GF-D8 (cell line): ENCODE measurements at places on chromosomes 7 and 10.

DNA sequence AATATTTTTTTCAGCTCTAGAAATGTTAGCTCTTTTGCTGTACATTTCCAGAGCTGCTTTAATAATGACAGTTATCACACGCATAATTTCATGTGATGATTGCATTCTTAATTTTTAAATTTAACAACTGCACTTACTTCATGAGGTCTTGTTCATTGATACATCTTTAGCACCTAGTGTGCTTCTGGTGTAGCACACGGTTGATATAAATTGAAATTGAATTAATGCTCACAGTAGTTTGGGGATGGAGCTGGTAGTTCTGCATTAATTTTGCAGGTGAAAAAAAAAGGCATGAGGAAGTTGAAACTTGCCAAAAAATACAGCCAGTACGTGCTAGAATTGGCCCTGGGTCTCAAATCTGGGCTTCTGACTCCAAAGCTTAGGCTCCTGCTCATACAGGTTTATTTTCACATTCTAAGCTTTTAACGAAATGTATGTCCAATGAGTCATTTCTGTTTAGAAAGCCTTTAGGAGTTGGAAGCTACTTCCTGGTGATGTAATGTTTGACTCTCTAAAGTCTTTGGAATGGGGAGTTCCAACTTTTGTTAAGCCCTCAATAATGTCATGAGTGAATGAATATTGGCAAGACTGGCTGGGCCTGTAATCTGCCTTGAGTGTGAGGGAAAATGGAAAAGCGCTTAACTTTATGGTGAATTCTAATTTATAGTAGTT lies 62.5 kb downstream of the DAGLB start:
- no peak for DNase-seq

GRCh38 chr10:26048756-26049155 lies 114.7 kb downstream of the MYO3A start:
- DNase-seq = no peak

DNA sequence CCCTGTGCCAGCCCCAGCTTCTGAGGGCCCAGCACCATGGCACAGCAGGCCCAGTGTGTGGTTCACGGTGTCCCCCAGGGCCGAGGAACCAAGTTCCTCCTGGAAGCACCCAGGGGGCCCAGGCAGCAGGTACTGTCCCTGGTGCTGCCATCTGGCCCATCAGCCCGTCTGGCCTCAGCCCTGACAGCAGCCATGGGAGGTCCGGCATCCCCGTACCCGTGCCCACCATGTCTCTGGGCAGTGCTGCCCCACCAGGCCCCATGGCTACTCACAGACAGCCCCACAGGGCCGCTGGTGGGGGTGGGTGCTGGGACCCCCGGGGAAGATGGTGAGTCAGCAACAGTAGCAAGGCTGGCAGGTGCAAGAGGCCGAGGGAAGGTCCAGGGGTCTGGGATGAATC lies 32.8 kb downstream of the STK32C start:
- no peak for DNase-seq

- no peak for DNase-seq
Measured at GRCh38 chr7:137682596-137682995, 164.2 kb downstream of the DGKI start.

DNA sequence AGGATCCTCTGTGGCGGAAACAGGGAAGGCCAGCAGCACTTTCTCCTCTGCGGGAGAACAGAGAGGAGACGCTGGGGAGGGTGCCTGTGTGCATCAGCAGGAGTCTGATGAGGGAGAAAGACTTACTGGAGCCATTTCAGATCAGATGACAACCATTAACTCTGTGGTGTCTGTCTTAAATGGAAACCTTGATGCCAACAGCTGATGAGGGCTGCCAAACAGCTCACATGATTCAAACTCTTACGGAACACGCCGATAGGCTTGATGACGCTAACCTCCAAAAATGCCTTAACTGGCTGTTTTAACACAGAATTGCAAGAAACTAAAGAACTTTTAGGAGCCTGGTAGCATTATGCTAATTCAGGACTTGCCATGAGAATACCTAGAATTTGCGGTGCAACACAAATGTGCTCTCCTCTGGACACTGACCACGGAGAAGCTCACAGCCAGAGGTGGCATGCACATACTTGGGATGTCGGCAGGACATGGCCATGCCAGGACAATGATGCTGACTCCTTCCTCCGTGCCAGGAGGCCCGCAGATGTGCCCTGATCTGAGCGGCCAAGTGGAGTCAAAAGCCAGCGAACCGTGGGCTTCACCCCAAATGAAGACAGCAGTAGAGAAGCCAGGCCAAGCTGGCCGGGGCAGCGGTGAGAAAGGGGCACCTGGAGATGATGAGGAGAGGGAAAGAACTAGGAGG lies 154.9 kb downstream of the ZMYND11 start:
- no peak for DNase-seq

- DNase-seq = no peak
Measured at GRCh38 chr10:125721035-125721434, 1.5 kb downstream of the EDRF1 start.

GRCh38 chr7:54778166-54778565 lies 19.2 kb upstream of the SEC61G start:
- no peak for DNase-seq

- no peak for DNase-seq
Measured at GRCh38 chr7:111639934-111640333, 77.6 kb upstream of the IMMP2L start.

DNA sequence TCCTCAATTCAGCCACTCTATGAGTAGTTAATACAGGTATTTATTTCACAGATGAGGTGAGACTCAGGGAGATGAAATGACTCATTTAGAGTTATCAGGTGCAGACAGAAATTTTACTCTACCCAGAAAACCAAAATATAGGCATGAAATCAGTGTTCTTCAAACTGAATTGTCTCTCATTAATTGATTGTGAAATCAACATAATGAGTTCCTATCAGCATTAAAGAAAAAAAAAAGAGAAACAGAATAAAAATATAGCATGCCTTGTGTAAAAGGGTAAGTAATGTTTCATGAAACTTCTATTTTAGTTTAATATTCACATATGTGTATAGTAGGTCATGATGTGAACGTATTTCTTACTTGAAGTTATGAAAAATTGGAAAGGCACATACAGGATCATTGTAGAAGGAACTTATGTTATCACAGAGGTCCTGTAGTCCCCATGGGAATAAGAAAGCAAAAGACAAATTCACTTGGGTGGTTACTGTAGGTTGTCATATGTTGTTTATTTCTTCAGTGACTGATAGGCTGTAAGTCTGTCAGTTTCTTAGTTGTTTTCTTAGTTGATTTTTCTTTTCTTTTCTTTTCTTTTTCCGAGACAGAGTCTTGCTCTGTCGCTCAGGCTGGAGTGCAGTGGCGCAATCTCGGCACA lies 47.5 kb downstream of the KAT6B start:
- DNase-seq = no peak

GRCh38 chr7:137961200-137962177 lies 40.4 kb downstream of the CREB3L2 start:
- DNase-seq = peak; percentile 38

GRCh38 chr10:24152270-24152669 lies 56.7 kb upstream of the KIAA1217 start:
- DNase-seq = no peak

- no peak for DNase-seq
Measured at GRCh38 chr7:140876519-140877248, 48.0 kb downstream of the BRAF start.

- DNase-seq = peak; percentile 18
Measured at GRCh38 chr7:92461027-92462003, 14.0 kb downstream of the GATAD1 start.

GRCh38 chr7:111529507-111530355 lies 32.6 kb downstream of the IMMP2L start:
- no peak for DNase-seq

- no peak for DNase-seq
Measured at GRCh38 chr7:129785685-129786514, 166.9 kb downstream of the UBE2H start.

DNA sequence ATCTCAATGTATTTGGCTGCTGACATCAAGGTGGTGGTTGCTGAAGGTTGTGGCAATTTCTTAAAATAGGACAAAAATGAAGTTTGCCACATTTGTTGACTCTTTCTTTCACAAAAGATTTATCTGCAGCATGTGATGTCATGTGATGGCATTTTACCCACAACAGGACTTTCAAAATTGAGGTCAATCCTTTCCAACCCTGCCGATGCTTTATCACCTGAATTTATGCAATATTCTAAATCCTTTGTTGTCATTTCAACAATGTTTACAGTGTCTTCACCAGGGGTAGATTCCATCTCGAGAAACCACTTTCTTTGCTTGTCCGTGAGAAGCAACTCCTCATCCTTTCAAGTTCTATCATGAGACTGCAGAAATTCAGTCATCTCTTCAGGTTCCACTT lies 40.6 kb upstream of the SLC16A12 start:
- no peak for DNase-seq

DNA sequence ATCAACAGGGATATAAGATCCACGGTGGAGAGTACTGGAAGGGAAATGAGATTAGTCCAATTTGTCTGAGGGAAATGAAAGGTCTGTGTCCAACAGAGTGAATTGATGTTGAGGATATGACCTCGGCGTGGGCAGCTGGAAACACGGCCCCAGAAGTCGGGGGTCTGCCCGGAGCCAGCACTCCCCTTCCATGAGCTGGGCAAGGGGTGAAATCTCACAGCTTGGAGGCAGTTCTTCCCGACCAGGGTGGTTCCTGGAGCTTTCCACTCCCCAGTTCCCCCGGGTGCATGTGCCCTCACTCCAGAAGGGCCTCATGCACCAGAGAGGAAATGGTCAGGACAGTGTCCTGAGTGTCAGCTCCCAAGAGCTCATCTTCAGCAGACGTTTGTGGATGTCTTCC lies 264.7 kb upstream of the PPP2R2D start:
- DNase-seq = no peak

- no peak for DNase-seq
Measured at GRCh38 chr7:158452331-158452730, 135.3 kb downstream of the PTPRN2 start.

GRCh38 chr7:103573479-103574058 lies 127.6 kb upstream of the SLC26A5 start:
- DNase-seq = no peak

DNA sequence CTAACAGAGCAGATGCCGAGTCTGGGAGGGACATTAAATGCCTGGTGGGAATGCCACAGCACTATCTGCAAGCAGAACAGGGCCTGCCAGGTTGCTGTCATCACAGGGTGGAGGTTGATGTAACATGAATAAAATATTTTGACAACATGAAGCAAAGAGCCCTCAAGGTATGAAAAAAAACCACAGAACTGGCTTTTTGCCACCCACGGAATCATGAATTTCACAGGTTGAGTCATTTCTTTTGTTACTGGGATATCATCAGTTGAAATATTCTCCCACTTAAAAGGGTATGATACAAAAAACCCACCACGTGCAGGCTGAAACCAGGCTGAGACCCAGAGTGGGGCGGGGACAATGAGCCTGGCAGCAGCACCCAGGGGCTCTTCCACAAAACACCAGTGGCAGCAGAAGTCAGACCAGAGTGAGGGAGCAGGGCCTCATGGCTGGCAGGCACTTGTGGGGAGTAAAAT lies 220.1 kb downstream of the TNS3 start:
- no peak for DNase-seq

DNA sequence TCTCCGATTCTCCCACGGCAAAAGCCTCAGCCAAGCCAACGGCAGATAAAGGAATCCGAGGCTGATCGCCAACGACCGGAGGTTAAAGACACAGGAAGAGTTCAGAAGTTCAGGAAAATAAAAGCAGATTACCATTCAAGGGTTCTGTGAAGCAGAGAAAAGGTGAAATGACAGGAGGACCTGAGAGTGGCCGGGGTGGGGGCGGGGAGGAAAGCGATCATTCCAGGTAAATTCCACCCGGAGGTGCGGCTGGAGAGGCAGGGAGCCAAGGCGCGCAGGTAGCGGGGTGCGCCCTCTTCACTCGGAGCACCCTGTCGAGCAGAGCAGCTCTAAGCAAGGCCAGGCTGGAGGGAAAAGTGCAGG lies 35.3 kb upstream of the SEPHS1 start:
- DNase-seq = no peak

GRCh38 chr10:115831016-115831415 lies 442.0 kb downstream of the GFRA1 start:
- no peak for DNase-seq

DNA sequence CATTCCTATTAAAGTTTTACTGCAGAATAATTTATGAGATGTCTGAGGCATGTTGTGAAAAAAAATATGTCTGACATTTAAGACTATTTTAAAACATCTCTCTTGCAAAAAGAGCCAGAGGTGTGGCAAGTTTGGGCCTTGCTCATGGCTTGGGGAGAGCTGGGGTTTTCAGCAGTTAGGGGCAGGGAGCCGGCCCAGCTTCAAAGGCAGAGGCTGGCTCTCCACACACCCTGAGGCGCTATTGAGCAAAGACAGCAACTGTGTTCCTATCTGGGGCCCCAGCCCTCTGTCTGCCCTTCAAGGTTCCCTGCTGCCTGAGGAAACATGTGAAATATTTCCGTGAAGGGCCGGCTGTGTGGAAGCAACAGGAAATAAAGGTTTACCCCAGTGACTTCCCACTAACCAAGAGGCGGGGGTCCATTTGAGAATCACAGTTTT lies 94.0 kb downstream of the SORBS1 start:
- DNase-seq = peak; percentile 4

DNA sequence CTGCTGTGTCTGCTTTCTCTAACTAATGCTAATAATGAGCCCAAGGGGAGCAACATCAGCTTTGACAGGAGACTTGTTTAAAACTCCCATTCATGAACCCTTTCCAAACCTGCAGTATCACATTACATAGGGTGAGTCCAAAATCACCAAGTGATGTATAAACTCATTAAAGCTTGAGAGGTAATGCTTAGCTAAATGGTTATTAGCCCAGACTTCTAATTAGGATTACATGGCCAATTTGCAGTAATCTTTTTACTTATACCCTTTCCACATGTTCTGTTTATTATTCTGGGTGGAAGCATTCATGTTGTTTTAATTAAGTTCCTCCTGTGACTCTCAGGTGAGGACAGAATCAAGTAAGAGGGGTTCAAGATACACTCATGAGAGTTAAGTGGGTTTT lies 17.5 kb downstream of the ZNF138 start:
- DNase-seq = no peak

- DNase-seq = no peak
Measured at GRCh38 chr10:9198611-9199010, 1144.1 kb downstream of the GATA3 start.

DNA sequence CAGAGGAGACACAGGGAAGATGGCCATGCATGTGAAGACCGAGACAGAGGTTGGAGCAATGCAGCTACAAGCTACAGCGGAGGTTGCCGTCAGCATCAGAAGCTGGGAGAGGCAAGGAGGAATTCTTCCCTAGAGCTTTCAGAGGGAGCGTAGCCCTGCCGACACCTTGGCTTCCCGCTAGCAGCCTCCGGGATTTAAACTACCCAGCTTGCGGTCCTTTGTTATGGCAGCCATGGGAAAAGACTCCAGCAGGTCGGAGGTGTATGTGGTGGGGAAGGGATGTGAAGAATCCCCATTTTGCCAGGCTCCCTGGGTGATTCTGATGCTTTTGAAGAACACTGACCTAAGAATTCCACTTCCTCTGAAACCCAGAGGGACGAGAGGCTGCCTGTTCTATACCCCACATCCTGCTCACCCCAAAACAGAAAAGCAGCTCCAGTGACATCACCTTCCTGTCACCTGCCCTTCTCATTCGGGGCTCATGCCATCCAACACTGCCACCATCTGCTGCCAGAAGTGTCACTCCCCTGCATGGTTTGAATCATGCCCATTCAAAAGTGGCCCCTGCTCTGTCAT lies 3.3 kb upstream of the SEPHS1 start:
- DNase-seq = no peak

GRCh38 chr7:113639221-113639620 lies 279.6 kb downstream of the PPP1R3A start:
- no peak for DNase-seq

GRCh38 chr7:83210479-83210878 lies 47.8 kb upstream of the PCLO start:
- DNase-seq = no peak
